ENCODE measurements at places on chromosomes 6 and 20.

DNA sequence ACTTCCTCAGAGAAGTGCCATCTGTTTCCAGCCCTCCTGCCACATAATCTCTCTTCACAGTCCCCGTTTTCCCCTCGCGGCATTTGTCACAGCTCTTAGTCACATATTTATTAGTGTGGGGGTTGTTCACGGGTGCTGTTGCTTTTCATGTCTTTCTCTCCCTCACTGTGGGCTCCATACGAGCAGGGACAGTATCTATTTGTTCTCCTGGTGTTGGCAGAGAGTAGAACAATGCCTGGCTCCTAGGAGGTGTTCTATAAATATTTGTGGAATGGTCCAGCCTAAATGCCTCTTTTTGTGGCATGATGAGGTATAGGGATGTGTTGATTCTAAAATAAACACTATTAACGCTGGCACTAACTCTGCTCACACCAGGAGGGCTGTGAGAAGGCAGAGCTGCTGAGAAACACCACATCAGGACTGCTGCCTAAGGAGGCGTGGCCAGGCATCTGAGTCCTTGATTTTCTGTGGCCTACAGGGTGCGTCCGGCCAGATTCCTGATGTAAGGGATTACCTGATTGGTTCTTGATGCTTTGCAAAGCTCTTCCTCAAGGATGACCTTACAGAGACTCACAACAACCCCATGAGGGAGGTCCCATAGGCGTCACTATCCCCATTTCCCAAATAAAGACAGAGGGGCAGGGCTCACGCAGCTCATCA is 219.8 kb upstream of the ARID1B start:
- DNase-seq = no peak

GRCh38 chr6:98838032-98838431 is 3.7 kb downstream of the POU3F2 start:
- DNase-seq = no peak

DNA sequence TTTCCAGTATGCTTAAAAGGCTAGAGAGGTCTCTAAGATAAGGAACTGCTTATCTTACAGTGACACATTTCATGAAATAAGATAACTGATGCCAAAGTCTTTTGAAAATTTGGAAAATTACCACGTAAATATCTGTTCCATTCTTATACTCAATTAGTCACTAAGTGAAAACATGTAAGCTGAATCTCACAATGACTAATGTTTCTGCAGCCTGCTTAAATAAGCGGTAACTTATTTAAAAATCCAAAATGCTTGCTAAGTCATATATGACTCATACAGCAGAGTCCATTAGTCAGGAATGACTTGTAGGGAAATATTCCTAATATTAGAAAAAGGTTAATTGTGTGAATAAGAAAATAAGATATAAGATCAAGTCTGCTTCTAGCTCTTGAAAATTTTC is 27.8 kb upstream of the LGSN start:
- DNase-seq = no peak

- DNase-seq = no peak
These were observed 49.4 kb downstream of the MCUR1 start for GRCh38 chr6:13764996-13765395.

DNA sequence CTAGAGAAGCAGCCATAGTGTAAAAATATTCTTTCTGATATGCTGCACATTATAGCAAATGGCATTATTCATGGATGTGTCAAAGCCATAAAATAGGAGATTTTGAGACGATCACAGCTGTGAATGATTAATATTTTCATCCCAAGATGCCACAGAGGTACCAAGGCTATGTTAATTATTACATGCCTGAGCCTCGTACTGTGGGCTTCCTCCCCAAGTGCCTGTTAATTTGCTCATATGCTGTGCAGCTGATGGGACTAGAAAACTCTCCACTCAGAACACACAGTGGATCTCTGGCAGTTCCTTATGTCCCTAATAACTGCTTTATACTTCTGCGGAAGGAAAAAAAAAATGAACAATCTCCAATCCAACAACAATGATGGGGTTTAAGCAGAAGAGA is 184.9 kb upstream of the TSHZ2 start:
- DNase-seq = no peak
